ENCODE measurements at places on chromosomes 3 and 15.

- DNase-seq = no peak
Observed at GRCh38 chr3:83882701-83883100, 1076.1 kb upstream of the CADM2 start.

DNA sequence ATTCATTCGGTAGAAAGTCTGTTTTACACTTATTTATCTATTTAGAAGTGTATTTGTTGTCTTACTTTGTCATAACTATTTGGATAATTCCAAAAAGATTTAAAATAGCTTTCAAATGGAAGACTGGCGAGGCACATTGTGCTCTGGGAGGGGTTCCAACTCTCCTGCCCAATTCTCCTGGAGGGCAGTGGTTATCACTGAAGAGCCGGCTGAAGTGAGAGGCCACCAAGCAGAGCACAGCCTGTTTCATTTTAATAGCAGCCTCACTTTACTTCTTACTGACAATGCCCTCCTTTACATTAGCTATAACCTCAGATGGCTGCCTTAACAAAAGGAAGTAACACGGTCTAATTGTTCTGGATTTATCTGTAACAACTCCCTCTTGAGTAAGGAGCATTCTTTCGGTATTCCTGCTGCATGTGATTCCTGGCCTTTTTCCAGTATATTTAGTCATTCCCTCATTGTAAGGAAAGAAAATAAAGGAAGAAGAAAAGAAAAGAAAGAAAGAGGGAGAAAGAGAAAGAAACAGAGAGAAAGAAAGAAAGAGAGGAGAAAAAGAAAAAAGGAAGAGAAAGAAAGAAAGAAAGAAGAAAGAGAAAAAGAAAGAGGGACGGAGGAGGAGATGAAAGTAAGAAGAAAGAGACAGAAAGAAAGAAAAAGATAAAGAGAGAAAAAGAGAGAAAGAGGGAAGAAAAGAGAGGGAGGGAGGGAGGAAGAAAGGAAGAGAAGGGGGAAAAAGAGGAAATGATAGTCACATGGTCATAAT, 339.8 kb upstream of the WNT5A start:
- DNase-seq = no peak

DNA sequence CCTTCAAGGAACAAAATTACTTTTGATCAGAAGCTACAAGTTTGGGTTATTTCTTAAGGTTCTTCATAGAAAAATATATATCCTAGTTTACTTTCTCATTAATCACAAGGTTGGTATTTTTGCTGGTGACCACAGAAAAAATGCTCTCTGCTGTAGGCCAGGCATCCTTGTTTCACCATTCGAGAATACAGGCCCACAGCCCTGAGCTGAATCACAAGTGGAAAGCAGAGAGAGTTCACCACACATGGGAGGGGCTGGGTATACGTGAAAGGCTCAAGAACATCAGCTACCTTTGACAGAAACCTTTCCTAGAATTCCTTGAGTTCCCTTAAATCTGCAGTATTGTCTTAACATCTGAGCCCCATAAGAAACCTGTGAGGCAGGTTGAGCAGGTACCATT, 23.2 kb downstream of the CPEB1 start:
- no peak for DNase-seq

- DNase-seq = no peak
Observed at GRCh38 chr3:130973406-130973805, 53.2 kb downstream of the ASTE1 start.

GRCh38 chr15:67030036-67030762, 35.2 kb upstream of the SMAD3 start:
- no peak for DNase-seq

- DNase-seq = no peak
Observed at GRCh38 chr15:69154078-69154477, 6.4 kb upstream of the GLCE start.

- DNase-seq = no peak
Observed at GRCh38 chr15:35040339-35041255, 44.5 kb downstream of the NANOGP8 start.

DNA sequence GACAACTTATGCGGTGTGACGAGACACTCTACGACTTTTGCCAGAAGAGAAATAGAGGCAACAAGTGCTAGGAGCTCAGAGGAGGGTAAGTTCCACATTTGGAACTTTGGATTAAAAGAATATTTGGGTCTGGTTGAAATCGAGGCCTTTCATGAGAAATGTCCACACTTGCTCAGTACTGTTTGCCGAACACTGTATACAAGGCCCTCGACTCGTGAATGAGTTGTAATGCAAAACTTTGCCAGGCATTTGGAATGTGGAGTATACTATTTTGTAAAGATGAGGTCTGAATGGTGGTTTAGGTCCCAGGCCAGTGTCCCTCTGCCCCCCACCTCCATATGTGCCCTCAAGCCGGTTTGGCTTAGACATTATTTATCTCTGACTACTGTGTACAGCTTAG, 73.9 kb downstream of the IGF1R start:
- no peak for DNase-seq

DNA sequence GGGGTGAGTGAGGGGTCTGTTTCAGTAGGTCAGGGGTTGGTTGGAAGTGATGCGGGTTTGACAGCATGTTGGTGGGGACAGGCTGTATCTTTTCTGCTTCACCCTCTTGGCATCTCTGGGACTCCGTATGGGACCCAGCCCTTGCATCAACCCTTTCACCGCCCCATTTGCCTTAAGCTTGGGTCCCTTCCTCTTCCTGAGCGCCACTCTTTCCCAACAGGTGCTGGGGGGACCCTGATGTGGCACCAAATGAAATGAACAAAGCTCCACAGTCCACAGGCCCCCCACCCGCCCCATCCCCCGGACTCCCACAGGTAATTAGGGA, 1.1 kb downstream of the EIF4G1 start:
- DNase-seq = no peak

- DNase-seq = no peak
Observed at GRCh38 chr3:174891524-174892203, 32.5 kb downstream of the NAALADL2 start.
